ENCODE measurements at places on chromosomes 4 and X.

- DNase-seq, result no peak
These were observed 89.0 kb downstream of the PLAC1 start for GRCh38 chrX:134569306-134569705.

- no peak for DNase-seq
These were observed 183.7 kb upstream of the ARHGAP24 start for GRCh38 chr4:85291226-85291625.

DNA sequence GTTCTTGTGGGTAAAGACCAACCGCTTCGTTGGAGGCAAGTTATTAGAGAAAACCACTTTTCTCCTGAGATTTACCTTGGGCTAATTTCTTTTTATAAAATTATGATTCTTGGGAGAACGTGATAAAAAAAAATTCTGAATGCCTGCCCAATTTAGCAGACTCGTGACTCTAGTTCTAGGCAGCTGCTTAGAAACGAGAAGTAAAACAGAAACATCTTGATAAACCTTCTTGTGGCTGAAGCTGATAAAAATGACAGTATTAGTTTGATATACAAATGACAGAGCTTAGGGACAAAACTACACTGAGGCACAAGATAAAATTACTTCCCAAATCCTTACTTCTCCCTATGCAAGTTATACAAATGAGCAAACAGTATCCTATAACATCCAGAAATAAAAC lies 458.9 kb upstream of the TEX13C start:
- DNase-seq, result peak; percentile 5

GRCh38 chr4:174654634-174655033 lies 132.3 kb upstream of the HPGD start:
- no peak for DNase-seq

DNA sequence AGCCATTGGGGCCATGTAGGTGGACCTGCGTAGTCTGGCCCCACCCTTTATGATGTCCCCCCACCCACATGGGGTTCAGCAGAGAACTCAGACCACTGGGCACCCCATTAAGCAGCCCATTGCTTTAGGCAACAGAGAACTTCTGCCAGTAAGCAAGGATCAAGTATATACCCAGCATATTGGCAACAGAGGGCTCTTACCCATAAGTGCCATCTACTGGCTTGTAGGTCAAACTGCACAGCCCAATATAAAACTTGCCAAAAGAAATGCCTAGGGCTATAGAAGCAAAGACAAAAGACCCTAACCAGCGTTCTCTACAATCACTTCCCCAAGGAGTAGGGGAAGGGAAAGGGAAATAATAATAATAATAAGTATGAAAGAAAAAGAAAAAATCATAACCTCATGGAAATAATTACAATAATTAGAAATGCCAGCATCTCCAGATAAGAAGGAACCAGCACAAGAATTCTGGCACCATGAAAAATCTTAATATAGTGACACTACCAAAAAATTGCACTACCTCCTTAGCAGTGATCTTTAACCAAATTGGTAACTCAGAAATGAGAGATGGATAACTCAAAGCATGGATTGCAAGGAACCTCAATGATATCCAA lies 1090.7 kb downstream of the FAT4 start:
- DNase-seq, result peak; percentile 2

DNA sequence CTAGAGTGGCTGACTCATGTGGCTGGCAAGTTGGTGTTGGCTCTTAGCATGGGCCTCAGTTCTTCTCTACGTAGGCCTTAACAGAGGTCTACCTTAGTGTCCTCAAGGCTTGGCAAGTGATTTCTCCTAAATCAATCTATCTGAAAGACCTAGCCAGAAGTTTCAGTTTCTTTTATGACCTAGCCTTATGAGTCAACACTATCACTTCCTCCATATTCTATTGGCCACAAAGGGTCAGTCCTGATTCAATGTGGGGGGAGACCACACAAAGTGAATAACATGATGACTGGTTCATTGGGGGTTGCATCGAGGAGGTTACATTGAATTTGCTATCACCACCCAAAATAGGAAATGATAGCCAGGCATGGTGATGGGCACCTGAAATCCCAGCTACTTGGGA lies 5.8 kb upstream of the NRK start:
- no peak for DNase-seq

- no peak for DNase-seq
These were observed 7.4 kb downstream of the ANKRD37 start for GRCh38 chr4:185404031-185404430.
